ENCODE measurements at places on chromosomes 7 and 10.

DNA sequence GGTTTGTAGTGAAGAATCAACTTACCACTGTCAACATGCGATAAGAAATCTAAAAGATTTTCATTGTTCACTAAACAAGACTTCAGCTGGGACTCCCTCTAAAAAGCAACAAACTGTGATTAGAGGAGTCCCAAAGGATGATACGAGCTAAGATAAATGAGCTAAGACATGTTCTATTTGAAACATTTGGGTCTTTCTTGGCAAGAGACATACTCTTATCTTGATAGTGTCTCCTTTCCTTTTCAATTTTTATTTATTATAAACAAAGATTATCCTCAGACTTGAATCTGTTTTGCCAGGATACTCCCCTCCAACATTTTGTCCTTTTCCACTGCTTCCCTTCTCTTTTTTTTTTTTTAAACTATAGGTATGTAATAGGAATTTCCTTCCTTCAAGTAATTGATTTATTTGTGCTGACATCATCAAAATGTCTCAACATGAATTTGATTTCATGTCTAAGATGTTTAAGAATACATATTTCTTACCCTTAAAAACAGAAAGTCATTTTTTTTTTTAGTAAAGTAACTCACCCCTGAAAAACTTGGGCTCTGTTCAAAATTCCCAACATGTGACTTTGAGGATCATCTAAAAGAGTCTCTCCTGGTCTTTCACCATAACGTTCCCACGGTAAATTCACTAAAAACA is 158.4 kb upstream of the NRP1 start:
- DNase-seq = no peak

GRCh38 chr7:11478426-11478825 is 353.6 kb downstream of the THSD7A start:
- no peak for DNase-seq

- DNase-seq = no peak
Observed at GRCh38 chr7:141442781-141443180, 108.4 kb upstream of the AGK start.

- DNase-seq = no peak
Observed at GRCh38 chr10:5694573-5694972, 9.9 kb downstream of the TASOR2 start.

GRCh38 chr7:25118048-25118753 is 6.9 kb downstream of the CYCS start:
- no peak for DNase-seq

DNA sequence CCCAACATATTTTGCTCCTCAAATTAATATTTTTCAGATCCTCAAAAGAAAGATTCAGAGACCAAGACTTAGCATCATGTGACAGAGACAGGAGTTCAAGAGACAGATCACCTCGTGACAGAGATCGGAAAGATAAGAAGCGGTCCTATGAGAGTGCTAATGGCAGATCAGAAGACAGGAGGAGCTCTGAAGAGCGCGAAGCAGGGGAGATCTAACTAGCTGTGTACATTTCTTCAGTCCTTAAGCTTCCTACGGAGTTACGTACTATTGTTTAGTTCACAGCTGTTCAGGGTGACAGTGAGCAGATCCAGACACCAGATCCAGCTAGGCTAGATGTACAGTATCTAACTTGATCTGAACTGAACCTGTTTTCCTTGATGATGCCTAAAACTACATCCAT is 61.3 kb downstream of the KLRG2 start:
- DNase-seq = no peak
